ENCODE measurements at places on chromosomes 3 and 15. TPM values are rescaled to one million over a fixed set of nuclear protein-coding genes. Genes with fewer than 3 reads are reported as not detected.

- DNase-seq: no peak
Observed at GRCh38 chr3:72120039-72120438, 335.1 kb upstream of the PROK2 start.

- no peak for DNase-seq
Observed at GRCh38 chr3:196652961-196653795, 13.7 kb downstream of the NRROS start.

- DNase-seq: no peak
Observed at GRCh38 chr15:83066034-83066733, 868 bp downstream of the BTBD1 start.

Gene RAD18
- total RNA-seq: 23.0 TPM

Gene MINDY2
- total RNA-seq: 17.9 TPM

DNA sequence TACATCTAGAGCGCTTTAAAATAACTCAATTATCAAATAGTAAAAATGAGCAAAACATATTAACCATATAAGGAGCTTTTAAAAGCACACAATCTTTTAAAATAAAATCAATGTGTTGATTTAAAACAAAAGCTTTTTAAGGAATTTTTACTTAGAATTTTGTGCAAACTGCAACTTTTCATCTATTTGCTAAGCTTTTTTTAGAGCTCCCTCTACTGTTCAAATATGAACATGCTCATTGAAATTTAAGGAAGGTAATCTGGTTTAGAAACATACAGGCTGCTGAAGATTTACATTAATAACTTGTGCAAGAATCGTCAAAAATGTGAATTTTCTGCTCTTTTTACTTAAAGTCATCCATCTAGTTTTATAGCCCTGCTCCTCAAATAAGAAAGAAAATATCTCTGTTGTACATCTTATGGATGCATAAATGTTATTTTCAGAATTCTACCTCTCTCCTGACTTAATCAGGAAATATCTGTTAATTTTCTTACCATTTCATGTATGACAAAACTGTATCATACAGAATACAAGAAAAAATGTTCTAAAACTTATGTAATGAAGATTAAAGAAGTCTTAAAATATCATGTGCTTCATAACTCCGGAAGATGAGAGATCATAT is 469.4 kb upstream of the ROBO2 start:
- no peak for DNase-seq

DNA sequence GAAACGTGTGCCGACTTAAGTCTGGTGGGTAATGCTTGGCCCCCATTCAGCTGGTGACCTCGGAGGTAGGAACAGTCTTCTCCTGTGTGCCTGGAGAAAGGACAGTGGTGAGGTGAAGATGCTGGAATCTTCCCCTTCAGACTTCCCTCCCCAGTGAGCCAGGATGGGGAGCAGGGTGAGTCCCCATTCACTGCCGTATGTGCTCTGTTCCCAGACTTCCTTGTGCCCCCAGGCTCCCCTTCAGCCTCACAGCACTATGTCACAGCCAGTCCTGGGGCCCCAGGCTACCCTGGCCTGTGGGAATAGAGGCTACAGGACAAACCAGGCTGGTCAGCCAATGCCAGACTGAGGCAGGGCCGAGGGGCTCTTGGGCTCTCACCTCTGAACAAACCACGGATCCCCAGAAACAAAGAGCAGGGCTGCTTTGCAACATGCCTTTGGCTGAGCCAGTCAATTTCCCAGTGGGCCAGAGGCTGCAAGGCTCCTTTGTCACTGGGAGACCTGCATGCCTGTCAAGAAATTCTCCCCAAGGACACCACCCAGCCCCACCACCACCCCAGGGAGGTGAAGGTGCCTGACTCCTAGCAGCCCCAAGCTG is 31.8 kb upstream of the HHATL start:
- no peak for DNase-seq

DNA sequence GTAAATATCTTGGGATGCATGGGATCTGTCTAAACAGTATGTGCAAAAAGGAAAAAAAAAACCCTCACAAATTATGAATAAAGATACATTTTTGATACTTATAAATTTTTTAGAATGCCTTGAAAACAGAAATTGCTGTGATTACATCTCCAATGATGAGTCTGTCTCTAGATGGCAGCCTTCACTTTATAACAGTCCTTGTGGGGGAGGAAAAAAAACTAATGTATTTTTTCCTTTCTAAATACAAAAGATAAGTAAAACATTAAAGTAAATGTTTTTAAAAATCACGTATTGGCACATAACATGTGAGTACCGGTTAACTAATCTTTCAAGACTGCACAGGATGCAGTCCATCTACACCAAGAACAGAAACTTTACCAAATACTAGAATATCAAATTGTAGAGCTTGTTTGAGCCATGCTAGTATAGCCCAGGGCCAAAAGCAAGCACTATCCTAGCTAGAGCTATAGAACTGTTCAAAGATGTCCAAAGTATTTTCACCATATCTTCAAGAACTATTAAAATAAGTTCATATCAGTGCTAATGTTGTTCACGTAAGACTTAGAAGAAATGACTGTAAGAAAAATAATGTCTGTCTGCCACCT is 206.4 kb downstream of the STAG1 start:
- no peak for DNase-seq

Gene CLSTN2
- not detected for total RNA-seq

Gene ABHD10
- 18.7 TPM for total RNA-seq

GRCh38 chr3:19742935-19743334 is 191.1 kb downstream of the EFHB start:
- no peak for DNase-seq

Gene GABRR3
- not detected for total RNA-seq

All from T-helper 17 cell (primary cell).